Fibroblast of skin of left quadriceps (primary cell): ENCODE measurements at places on chromosomes 7 and 10.

DNA sequence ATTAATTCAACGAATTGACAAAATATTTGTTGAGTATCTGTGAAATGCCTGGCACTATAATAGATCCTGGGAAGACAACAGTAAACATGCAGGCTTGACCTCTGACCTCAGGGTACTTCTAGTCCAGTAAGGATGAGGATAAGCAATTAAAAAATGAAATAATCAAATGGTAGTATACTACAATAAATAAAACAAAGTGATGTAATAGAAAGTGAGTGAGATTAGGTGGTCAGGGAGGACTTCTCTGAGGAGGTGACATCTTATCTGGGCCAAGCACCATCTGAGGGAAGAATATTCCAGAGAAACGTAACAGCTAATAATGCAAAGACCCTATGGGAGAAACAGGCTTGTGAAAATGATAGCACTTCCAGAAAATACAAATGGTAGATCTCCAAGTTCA, 50.1 kb upstream of the RHOBTB1 start:
- no peak for DNase-seq

DNA sequence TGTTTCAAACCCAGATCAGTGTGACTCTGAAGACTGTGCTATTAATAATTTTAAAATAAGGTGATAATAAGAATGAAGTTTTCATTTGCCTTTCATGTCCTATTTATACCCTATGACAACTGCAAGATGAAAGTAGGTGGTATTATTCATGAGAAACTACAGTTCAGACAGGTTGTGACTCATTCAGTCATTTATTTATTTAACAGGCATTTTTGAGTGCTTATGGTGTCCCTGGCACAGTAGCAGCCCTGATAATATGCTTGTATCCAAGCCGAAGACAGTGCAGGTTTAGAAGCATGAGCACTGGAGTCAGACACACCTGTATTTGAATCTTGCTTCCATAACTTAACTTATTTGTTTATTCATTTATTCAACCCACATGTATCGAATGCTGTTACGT, 87.1 kb downstream of the FZD1 start:
- no peak for DNase-seq

DNA sequence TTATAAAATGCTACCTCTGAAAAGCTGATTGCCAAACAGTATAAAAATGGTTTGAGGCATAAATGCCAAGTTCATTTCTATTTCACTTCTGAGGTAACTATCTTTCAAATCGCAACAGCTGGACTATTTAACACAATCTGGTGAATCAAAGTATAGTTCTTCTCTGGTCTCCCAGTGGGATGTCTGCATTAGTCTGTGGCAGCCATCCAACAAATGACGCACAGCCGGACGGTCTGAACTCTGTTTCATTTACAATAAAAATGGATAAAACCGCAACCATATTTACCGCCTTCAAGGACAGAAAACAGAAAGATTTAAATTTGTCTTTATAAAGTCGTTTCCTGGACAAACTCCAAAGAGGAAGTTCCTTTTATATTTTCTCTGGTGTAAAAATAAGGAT, 41.9 kb downstream of the ENO4 start:
- peak; percentile 89 for DNase-seq

GRCh38 chr7:151714201-151714600, 162.7 kb downstream of the PRKAG2 start:
- no peak for DNase-seq

- DNase-seq = no peak
These were observed 171.5 kb downstream of the CCSER2 start for GRCh38 chr10:84499846-84500245.

- no peak for DNase-seq
These were observed 19.5 kb upstream of the FAM180A start for GRCh38 chr7:135768064-135768463.

DNA sequence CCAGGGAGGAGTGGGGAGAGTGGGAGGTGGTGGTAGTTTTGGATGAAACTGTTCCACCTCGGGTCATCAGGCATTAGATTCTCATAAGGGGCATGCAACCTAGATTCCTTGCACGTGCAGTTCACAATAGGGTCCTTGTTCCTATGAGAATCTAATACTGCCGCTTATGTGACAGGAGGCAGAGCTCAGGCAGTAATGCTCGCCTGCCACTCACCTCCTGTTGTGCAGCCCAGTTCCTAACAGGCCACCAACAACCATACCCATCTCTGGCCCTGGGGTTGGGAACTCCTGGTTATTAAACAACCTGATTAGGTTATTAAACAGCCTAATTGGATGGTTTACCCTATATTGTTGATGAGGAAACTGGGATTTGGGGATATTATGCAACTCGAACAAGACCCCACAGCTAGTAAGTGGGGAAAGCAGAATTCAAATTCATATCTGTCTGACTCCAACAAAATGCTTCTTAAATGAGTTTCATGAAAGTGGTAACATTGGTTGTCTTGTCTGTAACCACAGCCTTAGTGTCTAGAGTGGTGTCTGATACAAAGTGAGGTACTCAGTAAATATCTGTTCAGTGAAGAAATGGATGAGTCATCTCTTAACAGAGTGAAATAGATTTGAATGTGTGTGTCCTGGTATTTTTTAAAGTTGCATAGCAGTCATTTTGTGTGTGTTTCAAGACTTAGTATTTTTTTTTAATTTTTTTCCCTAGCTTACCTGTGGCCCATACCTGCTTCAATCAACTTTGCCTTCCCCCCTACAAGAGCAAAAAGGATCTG, 101.6 kb downstream of the HECTD2 start:
- peak; percentile 83 for DNase-seq

DNA sequence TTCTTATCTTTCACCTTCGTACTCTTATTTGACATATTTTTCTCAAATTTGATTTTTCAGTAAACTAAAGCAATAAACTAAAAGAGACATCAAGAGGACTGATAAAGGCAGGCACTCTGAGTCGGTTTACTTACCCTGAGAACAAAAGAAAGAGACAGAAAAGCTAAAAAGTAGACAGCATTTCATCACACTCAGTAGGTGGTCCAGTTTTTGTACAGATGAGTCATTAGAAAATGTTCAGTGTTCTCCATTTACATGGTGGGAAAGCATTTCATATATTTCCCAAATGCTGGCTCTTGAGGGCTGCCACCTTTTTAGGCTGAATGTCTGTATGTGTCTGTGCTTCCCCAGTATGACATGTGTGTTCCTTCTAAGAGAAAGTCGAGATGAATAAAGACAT, 52.7 kb downstream of the NHLRC2 start:
- peak; percentile 41 for DNase-seq

DNA sequence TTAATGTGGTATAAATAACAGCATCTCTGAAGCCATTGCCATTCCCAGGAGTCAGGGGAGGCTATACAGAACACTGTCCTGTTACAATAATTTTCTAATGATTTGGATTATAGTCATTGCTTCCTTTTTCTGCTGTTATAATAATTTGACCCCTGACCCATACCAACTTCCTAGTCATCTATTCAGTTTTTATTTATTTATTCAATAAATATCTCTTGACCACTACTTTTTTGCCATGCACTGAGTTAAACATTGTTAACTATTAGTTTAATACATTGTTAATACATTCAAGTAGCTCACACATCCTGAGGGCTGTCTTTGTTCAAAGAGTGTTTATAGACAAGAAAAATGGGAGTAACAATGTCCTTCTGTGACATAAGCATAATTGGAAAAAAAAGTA, 235.5 kb upstream of the MEOX2 start:
- DNase-seq = no peak

DNA sequence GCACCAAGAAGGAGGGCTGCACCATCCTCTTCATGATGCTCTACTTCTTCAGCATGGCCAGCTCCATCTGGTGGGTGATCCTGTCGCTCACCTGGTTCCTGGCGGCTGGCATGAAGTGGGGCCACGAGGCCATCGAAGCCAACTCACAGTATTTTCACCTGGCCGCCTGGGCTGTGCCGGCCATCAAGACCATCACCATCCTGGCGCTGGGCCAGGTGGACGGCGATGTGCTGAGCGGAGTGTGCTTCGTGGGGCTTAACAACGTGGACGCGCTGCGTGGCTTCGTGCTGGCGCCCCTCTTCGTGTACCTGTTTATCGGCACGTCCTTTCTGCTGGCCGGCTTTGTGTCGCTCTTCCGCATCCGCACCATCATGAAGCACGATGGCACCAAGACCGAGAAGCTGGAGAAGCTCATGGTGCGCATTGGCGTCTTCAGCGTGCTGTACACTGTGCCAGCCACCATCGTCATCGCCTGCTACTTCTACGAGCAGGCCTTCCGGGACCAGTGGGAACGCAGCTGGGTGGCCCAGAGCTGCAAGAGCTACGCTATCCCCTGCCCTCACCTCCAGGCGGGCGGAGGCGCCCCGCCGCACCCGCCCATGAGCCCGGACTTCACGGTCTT, 1.9 kb downstream of the FZD1 start:
- no peak for DNase-seq

DNA sequence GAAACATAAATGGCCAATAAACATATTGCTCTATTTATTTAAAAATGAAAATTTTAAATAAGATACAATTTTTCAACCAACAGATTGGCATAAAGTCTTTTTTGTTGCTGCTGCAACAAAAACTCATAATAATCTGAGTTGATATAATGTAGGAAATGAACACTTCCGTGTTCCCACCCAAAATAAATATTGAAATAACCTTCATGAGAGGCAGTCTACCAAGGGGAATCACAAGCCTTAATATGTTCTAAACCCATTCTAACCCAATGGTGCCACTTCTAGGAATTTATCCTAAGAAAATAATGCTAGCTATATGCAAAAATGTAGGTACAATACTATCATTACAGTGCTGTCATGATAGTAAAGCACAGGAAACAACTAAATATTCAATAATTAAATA, 39.1 kb downstream of the SLC25A13 start:
- DNase-seq = no peak

DNA sequence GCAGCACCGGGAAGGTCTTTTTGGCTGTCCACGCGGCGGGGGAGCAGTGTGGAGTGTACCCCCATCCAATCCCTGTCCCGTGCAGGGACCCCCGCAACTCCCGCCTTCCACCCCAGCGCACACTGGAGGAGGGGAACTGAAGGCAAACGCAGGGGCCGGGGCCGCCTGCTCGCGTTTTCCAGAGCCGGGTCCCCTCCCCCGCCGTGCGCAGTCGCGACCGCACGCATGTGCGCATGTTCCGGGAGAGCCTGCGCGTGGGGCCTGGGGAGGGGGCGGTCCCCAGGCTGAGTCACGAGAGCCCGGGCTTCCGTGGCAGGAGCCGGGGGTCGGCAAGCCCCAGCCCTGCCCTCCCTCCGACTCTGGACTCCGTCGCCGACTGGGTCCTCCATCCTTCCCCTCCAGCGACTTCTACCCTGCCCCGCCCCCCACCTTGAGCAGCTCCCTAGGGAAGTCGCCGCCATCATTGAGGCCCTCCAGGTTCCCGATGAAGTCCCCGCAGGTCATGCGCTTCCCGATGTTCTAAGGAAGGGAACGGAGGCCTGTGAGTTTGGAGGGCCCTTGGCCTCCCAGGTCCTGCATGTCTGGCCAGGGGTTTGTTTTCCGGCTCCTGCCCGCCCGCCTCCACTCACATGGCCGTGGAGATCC, 8.0 kb downstream of the PSD start:
- no peak for DNase-seq

DNA sequence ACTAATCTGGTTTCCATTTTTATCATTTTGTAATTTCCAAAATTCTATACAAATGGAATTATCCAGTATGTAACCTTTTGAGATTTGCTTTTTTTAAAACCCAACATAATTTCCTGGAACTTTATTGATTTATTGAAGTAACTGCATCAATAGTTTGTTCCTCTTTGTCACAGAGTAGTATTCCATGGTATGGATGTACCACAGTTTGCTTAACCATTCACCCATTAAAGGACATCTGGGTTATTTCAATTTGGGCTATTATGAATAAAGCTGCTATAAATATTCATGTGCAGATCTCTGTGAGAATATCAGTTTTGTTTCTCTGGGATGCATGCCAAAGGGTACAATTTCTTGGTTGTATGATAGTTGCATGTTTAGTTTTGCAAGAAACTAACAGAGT, 2.9 kb downstream of the GPNMB start:
- DNase-seq = no peak

GRCh38 chr7:55556031-55556430, 16.3 kb downstream of the VOPP1 start:
- no peak for DNase-seq

GRCh38 chr10:88232029-88232895, 350.9 kb downstream of the RNLS start:
- no peak for DNase-seq

DNA sequence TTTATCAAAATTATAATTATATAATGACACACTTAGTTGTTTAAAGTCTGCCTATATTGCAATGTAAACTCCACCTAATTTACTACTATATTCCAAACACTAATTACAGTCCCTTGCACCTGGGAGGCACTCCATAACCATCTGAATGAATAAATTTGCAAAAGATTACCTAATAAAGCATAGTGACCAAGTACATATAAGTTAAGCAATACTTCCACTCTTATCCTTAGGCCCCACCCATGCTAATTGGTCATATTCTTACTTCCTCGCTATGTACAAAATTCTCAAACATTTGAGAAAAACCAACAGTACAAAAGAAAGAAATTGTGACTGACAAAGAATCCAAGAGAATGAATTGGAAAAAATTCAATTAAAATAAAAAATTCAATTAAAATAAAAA, 65.3 kb downstream of the ZFAND4 start:
- no peak for DNase-seq

- no peak for DNase-seq
These were observed 4.7 kb downstream of the FXYD4 start for GRCh38 chr10:43376046-43376635.

DNA sequence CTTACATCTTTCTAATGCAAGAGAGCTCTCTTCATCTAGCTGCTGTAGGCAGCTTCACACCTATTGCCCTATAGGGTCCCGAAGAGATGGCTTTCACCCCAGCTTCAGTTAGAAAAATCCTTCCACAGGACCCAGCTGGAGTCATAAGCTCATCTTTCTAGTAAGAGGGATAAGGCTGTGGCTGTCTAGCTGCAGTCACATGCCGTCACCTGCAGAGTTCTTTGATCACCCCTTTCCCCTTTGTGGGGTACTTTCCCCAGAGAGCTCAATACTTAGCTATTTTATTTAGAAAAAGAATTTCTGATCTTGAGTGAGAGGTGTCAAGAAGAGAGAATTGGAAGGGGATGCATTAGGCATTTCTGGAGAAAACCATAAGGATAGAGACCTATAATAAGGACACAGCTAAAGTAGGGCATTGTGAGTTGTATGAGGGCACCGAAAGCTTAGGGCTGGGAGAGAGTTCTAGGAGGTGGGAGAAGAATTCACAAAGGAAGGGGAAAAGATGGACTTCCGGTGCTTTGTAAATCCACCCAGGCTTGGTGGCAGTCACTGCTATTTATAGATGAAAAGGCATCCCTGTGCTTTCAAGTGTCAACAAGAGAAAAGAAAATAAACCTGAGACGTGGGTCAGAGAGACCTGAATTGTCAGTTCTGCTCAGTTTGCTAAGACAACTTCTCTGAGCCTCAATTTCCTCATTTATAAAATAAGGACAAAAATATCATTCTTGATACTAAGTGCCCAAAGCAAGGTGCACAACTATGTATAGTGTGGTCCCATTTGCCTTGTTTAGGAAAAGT, 11.1 kb upstream of the ST8SIA6 start:
- no peak for DNase-seq
